ENCODE measurements at places on chromosomes 4 and X. TPM values are rescaled to one million over a fixed set of nuclear protein-coding genes. Genes with fewer than 3 reads are reported as not detected.
A peak's percentile ranks its signal among the peaks of the same experiment; 100 is the strongest.

HMX1 gene
- total RNA-seq = not detected

DNA sequence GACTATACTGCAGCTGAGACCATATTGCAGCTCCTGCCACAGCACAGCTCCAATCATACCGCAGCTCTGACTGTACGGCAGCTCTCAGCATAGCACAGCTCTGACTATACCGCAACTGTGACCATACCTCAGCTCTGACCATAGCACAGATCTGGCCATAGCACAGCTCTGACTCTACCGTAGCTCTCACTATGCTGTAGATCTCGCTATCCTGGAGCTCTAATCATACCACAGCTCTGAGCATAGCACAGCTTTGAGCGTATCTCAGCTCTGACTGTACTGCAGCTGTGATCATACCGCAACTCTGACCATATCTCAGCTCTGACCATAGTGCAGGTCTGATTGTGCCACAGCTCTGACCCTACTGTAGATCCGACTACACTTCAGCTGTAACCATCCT, 139.2 kb downstream of the ASMT start:
- H3K4me1 ChIP-seq = no peaks in the 10 kb centered on the region
- DNase-seq = no peak
- no peak overlapping the region for H3K27ac ChIP-seq
- H3K36me3 ChIP-seq = no peaks in the 10 kb centered on the region
- H3K27me3 ChIP-seq = no peaks in the 10 kb centered on the region
- H3K4me3 ChIP-seq = no peak overlapping the region

GRCh38 chr4:6768539-6768905, 14.0 kb upstream of the KIAA0232 start:
- H3K4me3 ChIP-seq = no peak overlapping the region
- H3K4me1 ChIP-seq = no peaks in the 10 kb centered on the region
- H3K36me3 ChIP-seq = no peaks in the 10 kb centered on the region
- DNase-seq = peak; percentile 49

DNA sequence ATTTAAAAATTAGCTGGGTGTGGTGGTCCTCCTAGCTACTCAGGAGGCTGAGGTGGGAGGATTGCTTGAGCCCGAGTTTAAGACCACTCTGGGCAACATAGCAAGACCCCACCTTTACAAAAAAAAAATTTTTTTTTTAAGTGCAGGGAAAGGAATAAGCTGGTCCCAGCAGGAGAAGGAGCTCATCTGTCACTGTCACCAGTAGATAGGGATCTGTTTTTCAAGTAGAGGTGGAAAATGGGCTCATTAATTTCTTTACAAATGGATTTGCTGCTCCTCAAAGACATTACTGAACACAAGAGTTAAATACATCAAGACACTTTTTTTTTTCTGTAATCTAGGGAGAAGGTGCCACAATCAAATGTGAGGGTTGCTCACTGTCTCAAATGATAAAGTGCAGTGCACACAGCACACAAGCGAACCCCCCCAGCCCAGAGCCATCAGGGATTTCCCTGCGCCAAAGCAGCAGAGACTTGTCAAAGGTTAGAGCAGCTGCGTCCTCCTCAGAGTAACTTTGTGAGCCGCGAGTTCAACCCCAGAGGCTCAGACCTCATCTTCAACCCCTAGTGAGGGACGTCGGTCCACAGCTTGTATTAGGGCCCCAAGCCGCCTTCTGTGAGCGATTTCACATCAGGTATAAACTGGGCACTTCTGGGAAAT, 14.3 kb upstream of the MTNR1A start:
- no peaks in the 10 kb centered on the region for H3K4me1 ChIP-seq
- no peaks in the 10 kb centered on the region for H3K27me3 ChIP-seq
- no peaks in the 10 kb centered on the region for H3K36me3 ChIP-seq
- H3K4me3 ChIP-seq = no peak overlapping the region

DNA sequence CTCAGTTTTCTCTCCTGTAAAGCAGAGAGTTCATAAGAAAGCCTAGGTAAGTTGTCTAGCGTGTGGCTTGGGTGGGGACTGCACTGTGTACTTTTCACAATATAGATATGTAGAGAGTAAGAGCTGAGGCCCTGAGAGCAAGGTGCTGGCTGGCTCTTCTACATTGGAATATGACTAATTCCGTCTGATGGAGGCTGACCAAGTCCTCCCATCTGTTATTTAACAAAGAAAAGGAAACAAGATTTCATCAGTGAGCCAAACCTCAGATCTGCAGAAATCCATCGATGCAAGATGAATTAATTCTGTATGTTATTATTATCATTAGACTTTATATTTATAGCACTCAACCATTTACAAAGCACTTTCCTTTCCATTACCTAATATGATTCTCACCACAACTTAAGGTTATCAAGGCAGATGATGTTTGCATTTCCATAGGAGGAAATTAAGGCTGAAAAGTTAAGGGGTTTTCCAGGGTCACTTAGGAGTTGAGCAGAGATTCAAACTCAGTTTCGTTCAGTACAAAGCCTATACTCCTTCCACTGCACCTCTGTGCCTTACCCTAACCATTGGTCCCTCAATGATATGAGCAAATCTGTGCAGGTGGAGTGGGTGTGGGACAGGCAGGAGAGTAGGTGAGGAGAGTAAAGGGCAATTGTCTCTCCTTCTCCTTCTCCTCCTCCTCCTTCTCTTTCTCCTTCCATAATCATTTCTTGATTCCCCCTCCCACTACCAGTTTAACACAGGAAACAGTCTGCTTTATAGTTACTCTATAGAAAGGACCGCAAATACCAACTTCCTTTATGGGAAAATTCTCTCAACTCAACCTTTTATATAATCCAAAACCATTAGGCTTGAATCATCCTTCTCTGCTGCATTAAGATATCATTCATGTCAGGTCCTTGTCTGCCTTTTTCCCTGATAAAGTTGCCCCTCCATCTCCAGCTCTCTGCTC, 27.6 kb upstream of the SRD5A3 start:
- H3K36me3 ChIP-seq = no peaks in the 10 kb centered on the region
- no peak for DNase-seq
- no peak overlapping the region for H3K4me3 ChIP-seq

MOSPD2 gene
- 5.0 TPM for total RNA-seq

- DNase-seq = no peak
- no peak overlapping the region for H3K27ac ChIP-seq
- no peak overlapping the region for H3K4me3 ChIP-seq
- no peaks in the 10 kb centered on the region for H3K4me1 ChIP-seq
These were observed 826.0 kb downstream of the RAB28 start for GRCh38 chr4:12658146-12658545.

DNA sequence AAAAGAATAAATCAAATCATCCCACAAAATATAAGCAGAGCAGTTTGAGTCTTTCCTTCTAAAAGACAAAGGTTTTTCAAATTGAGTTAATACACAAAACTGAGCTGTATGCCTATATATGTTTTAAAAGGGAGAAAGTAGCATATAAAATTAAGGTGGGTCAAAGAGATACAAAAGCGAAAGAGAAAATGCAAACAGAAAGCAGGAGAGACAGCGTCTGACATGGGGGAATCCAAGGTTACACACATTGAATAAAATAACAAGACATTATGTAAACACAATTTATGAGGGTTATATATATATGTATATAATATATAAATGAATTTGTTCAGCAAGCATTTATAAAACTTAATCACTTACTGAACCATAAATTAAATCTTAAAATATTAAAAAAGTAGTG, 276.1 kb upstream of the LCORL start:
- H3K4me3 ChIP-seq = no peak overlapping the region
- H3K4me1 ChIP-seq = no peaks in the 10 kb centered on the region
- H3K27me3 ChIP-seq = no peaks in the 10 kb centered on the region
- H3K27ac ChIP-seq = no peak overlapping the region
- no peak for DNase-seq

DNA sequence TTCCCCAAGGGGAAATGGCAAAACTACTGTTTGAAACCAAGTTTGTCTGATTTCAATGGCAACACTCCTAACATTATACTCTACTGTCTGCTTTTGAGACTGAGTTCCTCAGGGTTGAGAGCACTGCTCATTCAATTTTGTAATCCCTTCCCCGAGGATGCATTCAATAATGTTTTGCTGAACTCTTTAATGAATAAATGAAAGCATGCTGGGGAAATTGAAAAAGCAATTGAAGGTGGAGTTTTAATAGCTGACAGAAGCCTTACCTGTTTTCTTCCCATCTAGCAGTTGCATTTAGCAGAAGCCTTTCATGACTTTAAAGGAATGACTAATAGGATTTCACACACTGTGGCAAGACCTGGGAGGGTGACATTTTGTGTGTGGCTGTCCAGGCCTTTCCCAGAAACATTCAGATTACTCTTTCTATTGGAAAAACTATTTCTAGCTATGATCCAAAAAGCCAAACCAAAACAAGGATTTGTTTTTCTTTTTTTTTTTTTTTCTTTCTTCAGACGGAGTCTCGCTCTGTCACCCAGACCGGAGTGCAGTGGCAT, 45.1 kb downstream of the DTHD1 start:
- no peaks in the 10 kb centered on the region for H3K27me3 ChIP-seq
- no peak overlapping the region for H3K4me3 ChIP-seq
- no peak for DNase-seq
- no peaks in the 10 kb centered on the region for H3K4me1 ChIP-seq

HPGDS gene
- total RNA-seq = 2.1 TPM

DNA sequence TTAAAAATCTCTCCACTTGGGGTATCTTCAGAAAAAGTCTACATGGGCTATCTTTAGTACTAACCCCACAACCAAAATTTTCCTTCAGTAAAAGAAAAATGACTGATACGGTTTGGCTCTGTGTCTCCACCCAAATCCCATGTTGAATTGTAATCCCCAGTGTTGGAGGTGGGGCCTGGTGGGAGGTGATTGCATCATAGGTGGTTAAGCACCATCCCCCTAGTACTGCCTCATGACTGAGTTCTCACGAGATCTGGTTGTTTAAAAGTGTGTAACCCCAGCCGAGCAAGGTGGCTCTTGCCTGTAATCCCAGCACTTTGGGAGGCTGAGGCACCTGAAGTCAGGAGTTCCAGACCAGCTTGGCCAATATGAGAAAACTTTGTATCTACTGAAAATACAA, 66.8 kb downstream of the USP46 start:
- no peak overlapping the region for H3K4me3 ChIP-seq
- DNase-seq = no peak
- H3K4me1 ChIP-seq = no peaks in the 10 kb centered on the region

GRCh38 chr4:177562859-177563258, 120.6 kb upstream of the AGA start:
- no peak for DNase-seq
- no peaks in the 10 kb centered on the region for H3K27me3 ChIP-seq
- no peak overlapping the region for H3K4me3 ChIP-seq
- H3K36me3 ChIP-seq = no peaks in the 10 kb centered on the region
- peaks cover 7% of the 10 kb centered on the region for H3K4me1 ChIP-seq
